ENCODE measurements at places on chromosomes 11 and 22.

DNA sequence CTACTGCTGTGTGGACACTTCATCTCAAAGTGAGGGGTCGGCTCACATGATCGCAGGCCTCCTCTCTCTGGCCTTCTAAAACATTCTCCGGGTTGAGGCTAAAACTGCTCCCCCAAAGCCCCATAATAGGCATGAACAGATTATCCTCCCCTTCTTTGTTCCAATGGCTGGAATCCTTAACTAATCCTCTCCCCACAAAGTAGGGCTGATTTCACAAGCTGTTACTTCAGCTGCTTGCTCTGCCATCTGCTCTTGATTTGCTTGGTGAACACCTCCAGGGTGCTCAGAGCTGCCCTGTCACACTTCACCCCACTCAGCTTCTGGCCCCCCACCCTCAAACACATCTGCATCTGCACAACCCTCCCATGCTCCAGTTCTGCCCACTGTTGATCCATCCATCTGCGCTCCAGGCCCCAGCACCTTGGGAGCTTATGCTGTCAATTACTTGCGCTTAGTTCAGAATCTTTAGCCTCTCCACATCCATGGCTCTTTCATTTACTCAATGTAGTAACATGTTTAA lies 173.1 kb upstream of the API5 start:
- DNase-seq: no peak

- no peak for DNase-seq
Observed at GRCh38 chr11:61027141-61027840, 55.8 kb downstream of the CD6 start.

- DNase-seq: no peak
Observed at GRCh38 chr22:45790401-45790800, 118.8 kb downstream of the ATXN10 start.

DNA sequence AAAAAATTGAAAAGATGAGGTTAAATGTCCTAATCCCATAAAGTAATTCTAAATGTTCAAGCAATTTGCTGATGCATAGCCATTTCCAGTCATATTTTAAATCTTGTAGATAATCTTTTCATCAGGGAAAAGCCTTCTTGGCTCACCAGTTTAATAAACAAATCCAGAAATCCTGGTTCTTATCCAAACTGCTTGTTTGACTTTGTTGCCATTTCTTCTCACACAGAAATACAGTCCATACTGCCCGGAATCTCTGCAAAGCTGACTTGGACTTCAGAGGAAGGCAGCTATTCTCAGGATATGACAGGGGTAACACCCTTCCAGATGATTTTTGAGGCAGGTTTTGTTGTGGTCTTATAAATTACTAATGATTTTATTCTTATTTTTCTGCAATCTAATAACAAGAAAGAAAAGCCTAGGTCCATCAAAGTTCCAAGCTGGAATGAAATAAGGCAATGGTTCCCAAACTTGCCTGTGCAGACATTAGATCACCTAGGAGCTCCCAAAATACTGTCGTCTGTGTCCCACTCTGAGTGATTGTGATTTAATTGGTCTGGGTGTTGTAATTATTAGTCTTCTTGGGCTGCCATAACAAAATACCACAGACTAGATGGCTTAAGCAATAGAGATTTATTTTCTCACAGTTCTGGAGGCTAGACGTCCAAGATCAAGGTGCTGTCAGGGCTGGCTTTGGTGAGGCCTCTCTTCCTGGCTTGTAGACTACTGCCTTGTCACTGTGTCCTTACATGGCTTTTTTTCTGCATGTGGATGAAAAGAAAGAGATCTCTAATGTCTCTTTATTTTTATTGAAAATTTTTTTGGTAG lies 55.1 kb upstream of the RCE1 start:
- DNase-seq: no peak

DNA sequence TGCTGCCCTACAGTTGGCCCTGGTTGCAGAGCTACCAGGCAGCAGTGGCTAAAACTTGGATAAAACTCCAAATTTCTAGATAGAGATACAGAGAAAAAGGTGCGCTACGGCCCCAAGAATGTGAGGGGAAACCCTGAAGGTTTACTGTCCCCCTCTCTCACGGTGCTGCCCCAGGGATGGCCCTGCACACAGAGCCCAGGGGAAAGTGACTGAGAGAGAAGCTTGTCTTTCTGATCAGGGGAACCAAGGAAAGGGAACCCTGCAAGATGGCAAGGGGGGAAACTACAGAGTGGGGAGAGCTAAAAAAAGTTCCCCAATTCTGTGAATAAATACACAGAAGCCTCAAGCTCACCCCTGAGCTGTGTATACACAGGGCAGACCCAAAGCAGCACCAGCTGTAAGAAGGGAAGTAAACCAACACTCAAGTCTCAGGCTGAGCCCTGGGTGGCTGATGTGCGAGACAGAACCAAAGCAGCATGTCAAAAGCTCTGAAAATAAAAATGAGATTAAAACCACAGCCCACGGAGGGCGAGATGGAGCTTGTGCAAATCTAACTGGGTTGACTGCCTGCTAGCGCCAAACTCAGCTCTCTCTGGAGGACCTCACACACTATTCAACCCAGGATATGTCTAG lies 22.1 kb downstream of the GNB1L start:
- no peak for DNase-seq

DNA sequence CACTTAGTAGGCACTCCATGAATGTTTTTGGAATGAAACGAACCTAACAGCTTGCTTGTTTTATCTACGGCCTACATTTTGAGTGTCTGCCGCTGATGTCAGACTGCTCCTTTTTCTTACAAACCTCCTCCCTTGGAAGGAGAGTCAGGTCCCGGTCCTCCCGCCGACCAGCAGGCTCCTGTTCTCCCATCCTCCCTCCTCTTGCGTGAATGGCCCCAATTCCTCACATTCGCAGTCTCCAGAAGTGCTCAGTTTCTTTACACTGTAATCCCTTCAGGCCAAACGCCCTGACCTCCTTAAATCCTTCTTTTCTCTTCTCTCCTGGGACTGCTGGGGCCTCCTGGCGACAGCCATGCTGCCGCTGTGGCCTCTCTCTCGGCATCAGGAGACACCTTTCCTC lies 82.6 kb upstream of the CSNK2A3 start:
- no peak for DNase-seq

DNA sequence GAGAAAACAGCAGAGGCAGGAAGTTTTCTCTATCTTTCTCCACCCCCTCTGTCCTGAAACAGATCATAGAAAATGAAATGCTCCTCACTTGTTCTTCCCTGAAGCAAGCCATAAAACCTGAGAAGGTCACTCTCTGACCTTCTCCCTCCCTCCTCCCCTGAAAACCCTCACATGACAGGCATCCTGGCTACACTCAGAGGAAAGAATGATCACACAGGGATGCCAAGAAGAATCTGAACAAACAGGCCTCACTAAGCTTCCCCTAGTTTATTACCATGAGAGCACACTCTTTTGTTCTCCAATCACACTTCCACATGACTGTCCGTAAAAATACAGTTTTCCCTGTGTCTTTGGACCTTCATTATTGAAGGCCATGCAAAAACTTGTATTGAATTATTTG lies 300.1 kb downstream of the BUD13 start:
- DNase-seq: no peak

DNA sequence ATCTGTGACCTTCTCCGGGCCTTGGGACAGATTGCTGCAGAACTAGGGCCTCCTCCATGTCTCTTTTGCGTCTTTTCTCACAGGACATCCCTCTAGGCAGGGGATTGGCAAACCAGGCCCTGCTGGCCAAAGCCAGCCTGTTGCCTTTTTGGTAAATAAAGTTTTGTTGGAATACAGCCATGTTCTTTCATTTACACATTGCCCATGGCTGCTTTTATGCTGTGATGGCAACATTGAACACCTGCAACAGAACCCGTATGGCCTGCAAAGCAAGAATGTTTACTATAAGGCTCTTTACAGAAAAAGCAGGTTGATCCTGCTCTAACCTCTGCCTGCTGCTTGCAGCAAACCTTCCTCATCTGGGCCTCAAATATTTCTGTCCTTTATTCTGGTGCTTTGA lies 56.8 kb upstream of the B3GAT1 start:
- DNase-seq: no peak

- no peak for DNase-seq
Observed at GRCh38 chr11:56066980-56067379, 26.1 kb upstream of the OR8I2 start.

GRCh38 chr11:9765320-9766101 lies 101.6 kb downstream of the SWAP70 start:
- no peak for DNase-seq

DNA sequence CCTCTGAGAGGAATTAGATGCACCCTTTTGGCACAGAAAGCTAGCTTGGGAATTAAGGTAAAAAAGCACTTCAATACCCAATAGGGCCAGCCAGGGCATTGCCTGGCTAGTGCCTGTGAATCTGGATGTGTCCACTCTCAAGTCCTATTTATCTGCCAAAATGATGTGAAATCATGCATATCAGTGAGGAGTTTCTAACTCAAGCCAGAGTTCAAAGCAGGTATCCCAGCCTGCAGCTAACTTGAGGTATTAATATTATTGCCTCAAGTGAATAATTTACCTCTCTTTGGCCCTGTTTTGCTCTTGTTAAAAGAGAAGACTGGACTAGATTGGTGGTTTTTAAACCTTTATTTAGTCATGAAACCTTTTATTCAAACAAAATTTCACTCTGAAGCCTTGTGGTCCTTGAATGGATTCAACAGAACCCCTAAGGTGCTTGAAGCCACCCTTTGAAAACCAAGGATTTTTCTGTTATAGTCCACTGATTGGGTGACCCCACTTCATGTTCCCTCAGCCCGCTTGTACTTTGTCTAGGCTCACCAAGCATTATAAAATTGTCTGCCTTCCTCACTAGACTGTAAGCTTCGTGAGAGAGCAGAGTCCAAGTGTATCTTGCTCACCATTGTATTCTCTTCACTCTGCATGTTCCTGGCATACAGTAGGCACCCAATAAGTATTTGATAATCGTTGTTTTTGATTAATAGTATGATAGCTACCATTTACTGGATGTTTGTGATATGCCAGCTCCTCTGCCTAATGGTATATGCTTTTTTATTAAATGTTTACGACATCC lies 4.5 kb downstream of the RNF121 start:
- no peak for DNase-seq

GRCh38 chr11:82858556-82859091 lies 41.6 kb downstream of the PRCP start:
- DNase-seq: no peak

- peak; percentile 86 for DNase-seq
Observed at GRCh38 chr11:111601979-111602864, at the start of gene SIK2. TSS of gene SIK2 (plus strand) at chr11:111602449. CDS start at chr11:111602564, 115 bp downstream.

DNA sequence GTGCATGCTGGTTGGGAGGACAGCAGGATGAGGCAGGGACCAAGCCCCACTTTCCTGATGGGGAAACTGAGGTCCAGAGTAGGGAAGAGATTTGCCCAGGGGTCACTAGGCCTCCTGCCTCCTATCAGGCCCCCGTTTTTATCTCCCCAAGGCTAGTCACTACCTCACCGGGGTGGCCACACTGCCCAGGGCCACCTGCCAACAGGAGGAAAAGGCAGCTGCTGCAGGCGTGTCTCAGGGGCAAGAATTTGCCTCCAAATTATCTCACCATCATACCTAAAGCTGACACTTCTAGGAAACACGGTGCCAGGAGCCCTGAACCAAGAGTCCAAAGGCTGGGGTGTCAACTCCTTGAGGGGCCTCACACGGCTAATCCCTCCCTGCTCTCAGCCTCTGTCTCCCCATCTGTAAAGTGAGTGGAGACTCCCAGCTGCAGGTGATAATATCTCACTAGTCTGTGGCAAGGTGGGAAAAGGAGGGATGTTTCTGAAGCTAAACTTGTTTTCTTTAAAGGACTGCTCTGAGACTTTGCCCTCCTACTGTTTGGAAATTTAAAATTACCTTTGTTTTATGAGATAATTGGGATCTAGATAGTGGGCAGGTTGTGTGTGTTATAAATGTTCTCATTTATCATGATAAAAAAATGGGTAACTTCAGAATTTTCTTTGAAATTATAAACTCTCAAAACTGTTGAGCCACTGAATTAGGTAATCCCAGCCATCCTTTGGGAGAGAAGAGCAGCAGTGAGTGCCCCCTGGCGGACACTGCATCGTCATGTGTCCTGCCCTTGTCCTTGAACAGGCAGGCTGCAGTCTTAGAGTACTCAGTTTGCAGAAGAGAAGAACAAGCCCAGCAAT lies 60.0 kb downstream of the MYO7A start:
- DNase-seq: peak; percentile 24

DNA sequence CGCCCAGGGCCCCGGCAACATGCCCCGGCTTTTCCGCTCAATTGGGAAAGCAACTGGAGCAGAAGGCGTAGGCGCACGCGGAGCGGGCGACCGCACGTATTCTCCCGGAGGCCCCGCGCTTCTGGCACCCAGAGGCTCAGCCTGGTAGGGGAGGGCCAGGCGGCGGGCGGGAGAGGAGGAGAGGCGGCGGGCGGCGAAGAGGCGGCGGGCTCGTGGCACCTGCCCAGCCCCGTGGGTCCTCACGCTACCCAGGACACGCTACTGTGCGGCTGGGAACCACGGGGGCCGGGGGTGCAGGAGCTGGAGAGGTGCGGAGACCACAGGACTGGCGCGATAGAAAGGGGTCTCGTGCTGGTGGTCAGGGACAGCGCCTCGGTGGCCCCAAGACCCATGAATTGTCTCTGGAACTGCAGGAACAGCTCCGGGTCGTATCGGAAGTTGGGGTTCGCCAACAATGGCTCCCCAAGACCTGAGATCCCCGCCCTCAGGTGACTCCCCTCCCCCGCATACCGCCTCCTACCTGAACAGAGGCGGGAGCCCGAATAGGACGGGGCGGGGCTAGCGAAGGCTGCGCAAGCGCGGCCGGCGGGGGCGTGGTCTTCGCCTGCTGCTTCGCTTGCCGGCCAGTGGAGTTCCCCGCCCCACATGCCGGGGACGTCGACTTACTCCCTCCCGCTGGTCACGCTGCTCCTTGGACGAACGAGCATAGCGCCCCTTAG lies at the start of gene SLC37A4:
Gene SLC37A4, minus strand, starts transcription at position 549 of the 719 bp plus-strand sequence.
- peak; percentile 99 for DNase-seq

All from T-helper 2 cell (primary cell).